ENCODE measurements at places on chromosomes 1 and 21.

DNA sequence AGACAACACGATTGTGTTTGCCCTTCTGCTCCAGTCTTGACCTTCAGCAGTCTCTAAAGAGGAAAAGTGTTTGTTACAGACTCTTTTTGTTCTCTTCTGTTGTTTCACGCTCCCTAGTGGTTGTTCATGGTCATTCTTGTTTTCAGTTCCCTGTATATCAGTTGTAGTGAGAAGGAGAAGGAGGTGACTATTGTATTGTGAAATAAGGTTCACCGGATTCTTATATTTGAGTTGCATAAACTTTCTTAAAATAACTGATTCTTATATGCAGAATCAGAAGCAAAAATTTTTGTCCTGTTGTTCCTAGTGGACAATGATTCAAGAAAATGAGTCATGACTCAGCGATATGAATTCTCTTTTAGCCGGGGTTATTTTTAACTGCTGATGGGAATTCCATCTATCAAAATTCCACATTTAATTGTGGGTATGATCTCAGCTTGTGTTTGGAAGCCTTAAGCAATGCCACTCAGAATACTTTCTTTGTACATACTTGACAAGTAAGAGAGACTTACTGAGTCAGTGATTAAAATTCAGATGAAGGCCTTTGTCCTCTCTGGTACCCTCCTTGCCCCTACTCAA lies 152.2 kb downstream of the CLEC20A start:
- no peak for DNase-seq

- no peak for DNase-seq
These were observed 105.5 kb upstream of the SPAG17 start for GRCh38 chr1:118290571-118290970.

DNA sequence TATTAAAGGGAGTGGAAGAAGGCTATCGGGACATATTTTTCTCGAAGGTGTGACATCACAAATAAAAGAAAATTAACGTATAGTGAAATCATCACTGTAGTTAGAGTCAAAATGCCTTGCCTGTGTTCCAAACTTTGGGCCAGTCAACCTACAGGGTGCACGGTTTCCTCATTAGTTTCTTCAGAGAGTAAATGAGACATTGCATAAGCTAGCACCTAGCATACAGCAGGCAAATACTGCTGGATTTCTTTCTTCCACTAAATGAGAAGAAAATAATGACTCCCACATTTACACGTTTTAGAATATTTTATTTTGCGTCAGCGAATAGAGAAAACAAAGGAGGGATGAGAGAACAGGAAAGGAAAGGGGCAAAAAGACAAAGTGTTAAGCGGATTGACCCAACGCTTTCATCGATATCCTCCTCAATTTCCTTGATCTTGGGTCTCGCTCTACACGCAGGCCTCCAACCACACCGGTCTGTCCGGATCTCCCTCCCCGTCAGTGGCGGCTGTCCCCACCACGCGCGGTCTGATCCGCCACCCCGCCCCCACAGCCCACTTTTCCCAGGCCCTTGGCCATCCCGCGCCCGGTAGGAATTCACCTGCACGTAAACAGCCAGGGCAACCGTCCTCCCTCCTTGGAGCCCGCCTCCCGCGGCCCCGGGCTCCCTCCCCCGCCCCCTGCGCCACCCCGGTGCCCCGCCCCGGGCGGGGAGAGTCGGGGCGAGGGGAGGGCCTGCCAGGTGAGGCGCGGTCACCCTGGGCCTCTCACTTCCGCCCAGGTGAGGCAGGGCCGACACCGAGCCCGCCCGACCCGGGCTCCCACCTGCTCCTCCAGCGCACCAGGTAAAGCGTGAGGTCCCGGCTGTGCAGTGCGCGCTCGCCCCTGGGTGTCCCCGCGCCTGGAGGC lies at the start of gene PATJ:
TSS of gene PATJ (plus strand) at position 770 of the 909 bp plus-strand sequence. CDS start 20,413 bp downstream, outside the sequence.
- DNase-seq, result peak; percentile 81

DNA sequence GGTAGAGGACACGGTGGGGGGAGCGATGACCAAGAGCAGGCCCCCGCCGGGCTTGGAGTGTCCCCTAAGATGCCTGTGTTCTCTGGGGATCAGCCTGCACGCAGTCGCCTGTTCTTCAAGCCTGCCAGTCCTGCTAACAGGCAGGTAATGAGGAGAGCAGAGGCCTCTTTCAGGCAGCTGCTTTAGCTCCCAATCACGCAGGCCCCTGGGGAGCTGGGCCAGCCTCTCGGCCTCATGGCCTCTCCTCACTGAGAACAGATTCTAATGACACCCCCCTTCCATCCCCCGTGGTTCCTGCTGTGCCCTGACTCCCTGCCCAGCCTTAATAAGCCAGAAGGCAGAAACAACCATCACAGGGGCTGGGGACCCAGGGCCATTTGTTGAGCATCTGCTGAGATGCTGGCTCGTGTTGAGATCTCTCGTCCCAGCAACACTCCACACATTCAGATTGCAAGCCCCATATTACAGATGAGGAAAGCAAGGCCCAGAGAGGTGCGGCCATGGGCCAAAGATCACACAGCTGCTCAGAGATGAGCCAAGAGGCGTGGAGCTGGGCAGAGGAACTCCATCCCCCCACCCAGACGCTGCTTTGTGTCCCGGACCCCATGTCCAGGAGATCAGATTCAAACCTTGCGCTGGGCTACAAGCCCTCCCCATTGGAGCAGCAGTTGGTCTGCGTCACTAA lies 71.6 kb upstream of the CASZ1 start:
- DNase-seq, result no peak

GRCh38 chr1:27074175-27074780 lies 61.6 kb upstream of the TENT5B start:
- no peak for DNase-seq

- no peak for DNase-seq
These were observed 23.1 kb upstream of the HFM1 start for GRCh38 chr1:91427741-91428140.

GRCh38 chr1:230206976-230207375 lies 139.9 kb downstream of the GALNT2 start:
- DNase-seq, result no peak

DNA sequence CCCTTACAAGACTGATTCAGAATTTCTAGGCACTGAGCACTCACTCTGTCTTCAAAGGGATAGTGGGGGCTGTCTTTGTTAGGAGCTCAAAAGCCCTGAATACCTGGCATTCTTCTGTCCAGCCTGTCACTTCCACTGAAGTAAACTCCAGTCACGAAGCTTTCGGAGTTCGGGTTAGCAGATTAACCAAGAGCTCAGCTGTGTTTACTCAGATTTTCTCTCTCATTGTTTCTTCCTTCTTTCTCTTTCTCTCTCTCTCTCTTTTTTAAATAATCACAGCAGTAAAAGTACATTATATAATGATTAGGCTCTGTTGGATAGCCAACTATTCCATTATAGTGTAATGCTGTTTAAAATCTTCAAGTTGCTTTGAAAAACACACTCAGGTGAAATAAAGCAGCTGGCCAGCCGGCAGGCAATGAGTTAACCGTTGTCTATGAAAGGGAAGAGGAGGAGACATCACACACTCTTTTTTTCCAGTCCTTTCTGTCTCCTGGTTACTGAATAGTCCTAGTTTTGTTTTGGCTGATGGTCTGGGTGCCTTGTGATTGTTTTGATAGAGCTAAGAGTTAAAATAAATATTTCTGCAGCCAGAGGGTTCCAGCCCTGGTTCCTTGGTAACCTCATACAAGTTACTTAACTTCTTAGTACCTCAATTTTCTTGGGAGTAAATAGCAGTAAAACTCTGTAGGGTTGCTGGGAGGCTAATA lies 89.8 kb downstream of the ADSS2 start:
- DNase-seq, result no peak

DNA sequence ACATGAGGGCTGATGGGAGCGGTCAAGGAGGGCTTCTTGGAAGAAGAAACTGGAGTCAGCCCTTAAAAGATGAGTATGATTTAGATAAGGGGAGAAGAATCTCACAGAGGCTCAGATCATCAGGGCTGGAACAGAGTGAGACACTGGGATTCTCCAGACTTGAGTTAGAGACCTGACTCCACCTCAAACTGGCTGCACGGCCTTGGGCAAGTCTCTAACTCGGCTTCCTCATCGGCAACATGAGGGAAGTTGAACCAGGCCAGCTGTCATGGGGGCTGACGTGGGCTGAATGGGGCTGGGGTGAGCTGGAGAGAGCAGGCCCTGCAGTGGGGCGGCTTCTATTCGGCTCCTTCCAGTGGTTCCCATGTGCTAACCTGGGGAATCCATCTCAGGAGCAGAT lies 2.5 kb downstream of the C1QC start:
- no peak for DNase-seq

GRCh38 chr1:235290740-235291502 lies 37.1 kb downstream of the ARID4B start:
- no peak for DNase-seq

GRCh38 chr1:231653632-231654031 lies 27.0 kb downstream of the DISC1 start:
- no peak for DNase-seq

DNA sequence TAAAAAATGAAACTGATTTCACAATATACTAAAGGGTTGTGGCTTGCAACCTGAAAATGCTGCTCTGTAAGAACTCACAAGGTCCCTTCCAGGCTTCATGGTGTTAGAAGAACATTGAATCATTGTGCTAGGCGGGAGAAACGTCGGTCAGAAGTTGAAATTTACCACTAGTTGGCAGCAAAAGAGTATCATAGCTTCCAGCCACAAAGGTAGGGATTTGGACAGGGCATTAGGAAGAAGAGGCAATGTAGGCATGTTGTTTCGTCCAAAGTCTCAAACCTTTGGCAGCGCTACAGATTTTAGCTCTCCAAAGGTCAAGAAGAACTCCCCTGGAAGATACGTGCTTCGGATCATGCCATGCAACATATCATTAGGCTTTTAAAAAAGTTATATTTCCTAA lies 62.5 kb upstream of the ZP4 start:
- DNase-seq, result no peak

DNA sequence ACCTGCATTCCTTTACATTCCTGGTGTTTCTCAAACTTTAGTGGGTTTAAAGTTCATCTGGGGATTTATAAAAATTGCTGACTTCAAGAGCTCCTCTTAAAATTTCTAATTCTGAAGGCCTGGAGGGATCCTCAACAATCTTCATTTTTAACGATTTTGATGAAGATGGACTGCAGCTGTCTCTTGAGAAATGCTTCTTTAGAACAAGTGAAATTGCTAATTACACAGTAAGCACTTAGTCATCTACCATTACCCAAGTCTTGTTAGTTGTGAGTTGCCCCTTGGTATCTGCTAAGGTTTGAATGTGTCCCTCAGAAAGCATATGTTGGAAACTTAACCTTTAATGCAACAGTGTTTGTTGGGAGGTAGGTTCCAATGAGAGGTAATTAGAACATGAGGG lies 163.7 kb downstream of the LTN1 start:
- no peak for DNase-seq

- DNase-seq, result no peak
These were observed 45.6 kb downstream of the KYAT3 start for GRCh38 chr1:88946861-88947260.

GRCh38 chr1:2611621-2612437 lies 21.0 kb downstream of the MMEL1 start:
- DNase-seq, result no peak
